ENCODE measurements at places on chromosomes 7 and 10.

GRCh38 chr10:101400585-101400984 lies 46.6 kb downstream of the BTRC start:
- no peak for DNase-seq

- peak; percentile 75 for DNase-seq
Measured at GRCh38 chr10:48470893-48471805, 133.7 kb downstream of the ARHGAP22 start.

- DNase-seq, result no peak
Measured at GRCh38 chr7:69696686-69697685, 98.7 kb downstream of the AUTS2 start.

- peak; percentile 49 for DNase-seq
Measured at GRCh38 chr10:91409869-91410637, at the start of gene HECTD2. TSS of gene HECTD2 (plus strand) at chr10:91410344. CDS start at chr10:91410439, 95 bp downstream.

GRCh38 chr7:133358708-133359107 lies 105.8 kb downstream of the EXOC4 start:
- no peak for DNase-seq

DNA sequence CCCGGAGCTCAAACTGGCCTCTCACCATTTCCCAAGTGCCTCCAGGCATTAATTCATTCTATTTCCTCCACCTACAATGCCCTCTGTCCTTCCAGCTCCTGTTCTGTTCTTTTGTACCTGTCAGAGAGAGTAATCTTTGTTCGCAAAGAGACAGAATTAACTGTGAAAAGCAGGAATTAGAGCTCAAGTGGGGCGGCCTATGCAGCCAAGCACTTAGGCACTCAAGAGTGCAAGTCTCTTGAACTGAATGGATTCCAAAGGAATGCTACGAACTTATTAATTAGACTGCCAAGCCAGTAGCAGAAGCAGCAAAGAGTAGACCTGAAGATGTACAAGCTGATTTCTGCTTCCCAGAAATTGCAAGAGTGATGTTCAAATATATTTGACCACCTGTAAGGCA lies 338.3 kb upstream of the AUTS2 start:
- DNase-seq, result no peak

DNA sequence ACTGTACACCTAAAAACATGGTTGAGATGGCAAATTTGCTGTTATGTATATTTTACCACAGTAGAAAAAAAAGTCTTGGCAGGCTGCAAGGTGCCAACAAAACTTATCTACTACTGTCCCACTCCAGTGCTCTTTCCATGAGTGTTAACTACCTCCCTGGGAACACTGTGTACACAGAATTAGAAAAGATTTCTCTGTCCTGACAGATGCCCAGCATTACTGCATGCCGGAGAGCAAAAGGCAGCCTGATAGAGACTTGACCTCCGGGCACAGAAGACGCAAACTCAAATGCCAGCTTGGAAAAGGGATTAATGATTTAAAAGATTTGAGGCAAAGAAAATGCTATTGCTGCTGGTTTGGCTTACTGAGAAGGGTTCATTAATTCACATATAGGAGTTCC lies 228.8 kb downstream of the TMEM178B start:
- DNase-seq, result no peak

- no peak for DNase-seq
Measured at GRCh38 chr10:7038416-7038815, 372.4 kb downstream of the SFMBT2 start.

- DNase-seq, result no peak
Measured at GRCh38 chr7:112201839-112202238, 4.4 kb downstream of the DOCK4 start.

DNA sequence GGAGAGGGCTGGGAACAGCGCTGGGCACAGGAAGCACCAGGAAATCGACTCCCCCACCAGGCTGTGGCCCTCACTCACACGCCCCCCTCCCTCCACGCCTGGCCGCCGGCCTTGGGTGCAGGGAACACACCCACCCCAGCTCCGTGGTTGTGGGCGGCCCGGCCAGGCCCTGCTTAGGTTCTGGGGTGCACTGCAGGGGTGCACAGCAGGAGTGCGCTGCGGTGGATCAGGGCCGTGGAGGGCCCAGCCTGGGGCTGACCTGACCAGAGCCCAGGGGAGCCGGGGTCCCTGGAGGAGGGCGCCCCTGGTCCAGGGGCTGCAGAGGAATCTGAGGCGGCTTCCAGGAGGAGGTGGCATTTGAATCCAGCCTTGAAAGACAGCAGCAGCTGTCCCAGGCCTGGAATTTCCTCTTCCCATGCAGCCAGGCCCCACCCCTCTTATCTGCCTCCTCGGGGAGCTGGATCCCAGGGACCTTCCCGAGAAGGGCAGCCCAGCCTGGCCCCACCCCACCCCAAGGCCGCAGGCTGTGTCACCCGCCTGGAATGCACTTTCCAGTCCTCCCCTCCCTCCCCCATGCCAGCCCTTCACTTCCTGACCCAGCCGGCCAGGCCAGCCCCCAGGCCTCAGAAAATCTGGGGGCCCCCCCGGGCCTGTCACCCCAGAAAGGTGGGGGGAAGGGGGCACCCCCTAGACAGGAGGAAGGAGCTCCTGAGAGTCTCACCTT lies 18.4 kb upstream of the PDGFA start:
- no peak for DNase-seq
